ENCODE measurements at places on chromosomes 6 and 20.

DNA sequence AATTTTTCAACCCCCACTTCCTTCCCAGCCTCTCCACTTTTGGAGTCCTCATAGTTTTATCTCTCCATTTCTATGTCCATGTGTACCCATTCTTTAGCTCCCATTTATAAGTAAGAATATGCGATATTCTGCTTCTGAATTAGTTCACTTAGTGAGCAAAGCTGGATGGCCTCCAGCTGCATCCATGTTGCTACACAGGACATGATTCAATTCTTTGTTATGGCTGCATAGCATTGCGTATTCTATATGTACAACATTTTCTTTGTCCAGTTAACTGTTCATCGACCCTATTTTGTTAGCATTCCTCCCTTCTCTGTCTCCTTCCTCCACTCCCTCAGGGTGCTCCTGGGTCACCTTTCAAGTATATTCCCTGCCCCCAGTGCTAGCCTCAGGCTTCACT lies 210.0 kb upstream of the SSTR4 start:
- no peak for DNase-seq

GRCh38 chr6:90583179-90583835 lies 3.6 kb downstream of the MAP3K7 start:
- DNase-seq, result no peak

GRCh38 chr20:13028673-13029072 lies 19.9 kb downstream of the SPTLC3 start:
- DNase-seq, result no peak

GRCh38 chr20:23268792-23269354 lies 81.7 kb upstream of the NXT1 start:
- no peak for DNase-seq

DNA sequence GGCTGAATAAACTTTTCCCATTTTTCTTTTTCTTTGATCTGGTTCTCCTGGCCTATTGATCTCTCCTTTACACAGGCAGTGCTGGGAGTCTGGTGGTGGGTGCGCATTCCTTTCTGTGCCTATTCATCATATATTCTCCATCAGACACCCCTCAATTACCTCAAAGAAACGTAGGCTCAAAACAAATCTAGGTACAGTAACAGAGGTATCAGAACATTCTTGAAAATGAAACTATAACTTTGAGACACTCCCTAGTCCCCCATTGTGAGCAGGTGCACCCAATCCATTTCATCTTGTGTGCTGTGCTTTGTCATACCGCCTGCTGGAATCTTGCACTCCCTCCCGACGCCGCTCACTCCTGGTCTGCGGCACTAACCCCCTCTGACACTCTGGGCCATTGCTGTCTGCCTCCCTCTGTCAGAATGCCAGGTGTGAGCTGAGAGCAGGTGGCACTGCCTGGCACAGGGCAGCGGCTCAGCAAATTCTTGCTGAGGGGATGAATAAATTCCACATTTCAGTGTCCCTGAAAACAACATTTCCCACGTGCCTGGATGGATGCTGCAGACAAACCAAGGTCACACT lies 303.4 kb upstream of the EXOC2 start:
- DNase-seq, result no peak

GRCh38 chr6:54098450-54099044 lies 12.7 kb upstream of the MLIP start:
- DNase-seq, result no peak

- no peak for DNase-seq
Measured at GRCh38 chr6:152309648-152310047, 327.5 kb downstream of the SYNE1 start.

GRCh38 chr6:105453968-105454367 lies 51.1 kb upstream of the PREP start:
- DNase-seq, result peak; percentile 9

- no peak for DNase-seq
Measured at GRCh38 chr6:114169763-114170162, 173.1 kb downstream of the HS3ST5 start.

- DNase-seq, result no peak
Measured at GRCh38 chr6:132167929-132168892, 217.0 kb upstream of the CCN2 start.

- no peak for DNase-seq
Measured at GRCh38 chr6:119791736-119792135, 442.2 kb upstream of the MAN1A1 start.

- peak; percentile 7 for DNase-seq
Measured at GRCh38 chr6:118509009-118509617, 39.0 kb upstream of the PLN start.

GRCh38 chr6:85460921-85461797 lies 11.3 kb downstream of the NT5E start:
- no peak for DNase-seq

DNA sequence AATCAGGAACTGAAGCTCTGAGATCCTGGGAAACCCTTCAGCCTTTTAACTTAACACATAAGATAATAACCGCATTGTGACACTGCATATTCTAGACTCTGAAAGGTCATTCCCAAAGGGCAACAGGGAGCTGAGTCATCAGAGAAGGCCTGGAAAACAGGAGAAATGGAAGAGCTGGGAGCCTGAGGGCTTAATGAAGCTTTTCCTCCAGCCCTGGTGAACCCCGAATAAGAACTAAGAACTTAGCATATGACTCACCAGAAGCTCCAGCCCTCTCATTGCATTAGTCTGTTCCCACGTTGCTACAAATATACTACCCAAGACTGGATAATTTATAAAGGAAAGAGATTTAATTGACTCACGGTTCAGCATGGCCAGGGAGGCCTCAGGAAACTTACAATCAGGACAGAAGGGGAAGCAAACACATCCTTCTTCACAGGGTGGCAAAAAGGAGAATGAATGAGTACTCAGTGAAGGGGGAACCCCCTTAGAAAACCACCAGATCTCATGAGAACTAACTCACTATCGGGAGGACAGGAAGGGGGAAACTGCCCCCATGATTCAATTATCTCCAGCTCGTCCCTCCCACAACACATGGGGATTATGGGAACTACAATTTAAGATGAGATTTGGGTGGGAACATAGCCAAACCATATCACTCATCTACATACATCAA lies 648.5 kb downstream of the TFAP2A start:
- DNase-seq, result no peak

DNA sequence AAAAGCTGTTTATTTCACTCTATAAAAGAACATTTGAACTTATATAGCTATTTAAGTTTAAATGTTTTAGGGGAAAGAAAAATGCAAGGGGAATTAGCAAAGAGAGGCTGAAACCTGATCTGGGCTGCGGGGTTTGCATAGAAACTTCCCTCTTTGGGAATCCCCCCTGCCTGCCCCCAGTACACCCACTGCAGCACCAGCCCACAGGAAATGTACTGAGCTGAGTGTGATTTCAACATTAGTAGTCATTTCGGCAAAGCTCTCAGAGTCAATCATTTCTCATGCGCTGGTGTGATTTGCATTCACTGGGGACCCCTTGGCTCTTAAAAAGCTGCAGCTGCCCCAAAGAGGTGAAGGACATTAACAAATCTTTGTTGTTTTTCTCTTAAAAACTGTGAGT lies 859.4 kb downstream of the MAFB start:
- no peak for DNase-seq

GRCh38 chr20:35341366-35342028 lies 49.3 kb upstream of the FAM83C start:
- DNase-seq, result no peak

DNA sequence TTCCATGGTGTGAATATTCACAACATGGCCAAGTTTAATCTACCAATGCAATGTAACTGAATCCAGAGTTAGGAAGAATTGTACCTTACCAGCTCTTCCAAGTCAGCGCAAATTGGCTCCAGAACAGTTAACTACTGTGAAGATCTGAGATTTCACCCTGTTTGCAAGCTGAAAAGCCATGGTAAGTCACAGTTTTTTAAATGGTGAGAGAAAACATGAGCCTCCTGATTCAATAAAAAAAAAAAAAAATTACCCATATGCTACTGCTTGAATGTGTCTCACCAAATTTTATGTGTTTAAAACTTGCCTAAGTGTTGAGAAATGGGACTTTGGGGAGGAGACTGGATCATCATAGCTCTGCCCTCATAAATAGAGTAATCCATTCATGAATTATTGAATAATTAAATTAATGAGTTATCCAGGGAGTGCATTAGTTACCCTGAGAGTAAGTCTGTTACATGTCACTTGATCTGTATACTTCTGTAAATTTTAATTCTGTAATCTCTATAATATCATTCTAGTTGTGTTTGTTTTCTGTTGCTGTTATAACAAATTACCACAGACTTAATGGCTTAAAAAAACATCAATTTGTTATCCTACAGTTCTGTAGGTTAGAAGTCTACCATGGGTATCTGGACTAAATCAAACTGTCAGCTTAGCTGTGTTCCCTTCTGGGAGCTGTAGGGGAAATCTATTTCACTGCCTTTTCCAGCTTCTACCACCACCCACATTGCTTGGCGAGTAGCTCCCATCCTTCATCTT lies 1355.9 kb downstream of the GRIK2 start:
- no peak for DNase-seq

GRCh38 chr20:63703471-63703975 lies 4.3 kb downstream of the ARFRP1 start:
- DNase-seq, result no peak

DNA sequence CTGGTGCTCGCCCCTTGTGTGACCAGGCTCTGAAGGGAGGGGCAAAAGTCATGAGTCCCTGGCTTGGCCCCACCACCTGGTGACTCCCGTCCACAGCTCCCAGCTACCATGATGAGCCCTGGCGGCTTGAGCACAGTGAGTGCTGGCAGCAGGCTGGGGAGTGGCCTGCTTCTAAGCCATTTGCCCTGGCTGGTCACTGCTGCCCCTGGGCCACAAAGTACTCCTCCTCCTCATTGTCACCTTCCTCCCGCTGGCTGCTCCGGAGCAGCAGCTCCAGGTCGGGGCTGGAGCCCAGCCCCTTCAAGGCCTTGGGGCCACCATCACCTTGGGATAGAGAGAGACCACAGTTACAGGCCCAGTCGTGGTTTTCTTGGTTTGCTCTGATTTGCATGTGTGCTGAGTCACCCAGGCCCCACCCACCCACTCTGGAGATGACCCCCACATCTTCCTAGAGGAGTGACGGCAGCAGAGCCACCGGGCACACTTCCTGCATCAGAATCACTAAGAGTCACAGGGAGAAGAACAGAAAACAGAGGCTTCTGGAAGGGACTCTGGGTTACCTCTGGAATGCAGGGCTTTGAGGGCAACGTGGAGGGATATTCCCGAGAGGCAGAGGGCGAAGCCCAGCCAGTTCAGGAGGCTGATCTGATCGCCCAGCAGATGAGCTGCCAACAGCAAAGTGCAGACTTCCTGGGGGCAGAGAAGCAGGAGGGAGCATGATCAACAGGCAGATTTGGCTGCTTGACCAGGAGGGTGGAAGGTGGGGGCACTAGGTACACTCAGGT lies 42.1 kb upstream of the CDH22 start:
- no peak for DNase-seq

GRCh38 chr20:32163951-32164350 lies 43.6 kb downstream of the PLAGL2 start:
- no peak for DNase-seq

Data from muscle of back (tissue), 13 donors.